K562 (cell line): ENCODE measurements at places on chromosomes 1 and 21.
A peak's percentile ranks its signal among the peaks of the same experiment; 100 is the strongest.

- no peak for DNase-seq
Measured at GRCh38 chr21:39705849-39706248, 39.1 kb upstream of the IGSF5 start.

GRCh38 chr1:243568793-243569192 lies 281.2 kb downstream of the AKT3 start:
- no peak for DNase-seq

DNA sequence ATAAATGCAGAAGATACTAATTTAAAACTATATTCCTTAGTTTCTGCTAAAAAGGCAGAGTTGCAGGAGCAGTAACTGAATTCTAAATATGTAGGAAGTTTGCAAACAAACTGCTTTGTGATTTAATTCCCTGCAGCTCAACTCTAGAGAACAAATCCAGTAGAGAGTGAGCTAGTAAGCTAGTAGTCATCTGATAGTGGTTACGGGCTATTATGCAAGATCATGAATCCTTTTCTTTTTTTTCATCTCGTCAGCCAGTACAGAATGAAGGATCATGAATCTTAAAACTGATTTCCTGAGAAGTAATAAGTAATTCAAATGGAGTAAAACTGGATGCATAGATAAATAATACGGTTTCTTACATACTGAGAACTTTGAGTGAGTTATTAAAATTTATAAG lies 3.3 kb downstream of the DPH5 start:
- DNase-seq: no peak

DNA sequence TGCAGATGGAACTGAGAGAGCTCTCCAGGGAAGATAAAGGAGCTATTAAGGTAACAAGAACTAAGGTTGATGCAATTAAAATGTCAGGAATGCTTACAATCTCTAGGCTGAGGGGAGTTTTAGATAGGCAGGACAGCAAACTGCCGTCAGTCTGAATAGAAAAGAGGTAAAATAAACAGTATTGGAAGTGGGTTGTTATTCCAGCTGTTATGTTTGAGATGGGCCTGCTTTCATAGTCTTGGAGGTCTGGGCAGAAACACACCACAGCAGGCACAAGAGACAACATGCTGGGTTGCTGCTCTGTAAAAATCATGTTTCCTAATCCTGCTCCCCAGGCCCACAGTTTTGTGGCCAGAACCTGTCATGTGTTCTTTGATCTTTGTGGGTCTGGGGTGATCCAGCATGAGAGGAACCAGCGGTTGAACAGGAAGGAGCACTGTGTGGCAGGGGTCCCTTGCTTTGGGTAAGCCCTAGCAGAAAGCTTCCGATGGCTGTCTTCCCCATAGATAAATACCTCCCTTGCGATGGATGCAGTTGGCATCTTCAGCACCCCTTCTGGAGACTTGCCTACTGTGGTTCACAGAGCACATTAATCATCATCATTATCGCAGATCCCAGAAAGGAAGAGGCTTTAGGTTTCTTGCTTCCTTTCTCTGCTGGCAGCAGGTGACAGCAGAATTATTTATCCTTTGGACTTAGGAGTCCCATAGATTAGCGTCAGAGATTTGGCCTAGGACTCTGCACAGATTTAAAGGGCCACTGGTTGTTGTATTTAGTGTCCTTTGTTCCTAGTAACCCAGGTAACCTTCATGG lies 97.1 kb downstream of the AK5 start:
- no peak for DNase-seq

DNA sequence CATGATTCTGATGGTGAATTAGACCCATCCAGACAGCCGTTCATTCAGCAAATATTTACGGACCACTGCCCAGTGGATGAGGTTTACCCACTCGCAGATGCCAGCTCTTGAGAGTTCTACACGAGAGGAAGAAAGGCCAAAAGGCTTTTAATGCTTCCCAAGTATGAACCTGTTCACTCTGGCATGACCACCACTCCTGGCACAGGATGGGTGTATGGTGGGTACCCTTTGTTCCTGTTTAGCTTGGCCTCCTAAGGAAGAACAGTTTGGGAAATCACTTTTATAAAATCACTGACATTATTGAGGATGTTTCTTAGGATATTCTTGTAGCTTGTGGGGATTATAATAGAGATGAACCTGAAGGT lies 67.2 kb downstream of the HMGB4 start:
- DNase-seq: no peak

DNA sequence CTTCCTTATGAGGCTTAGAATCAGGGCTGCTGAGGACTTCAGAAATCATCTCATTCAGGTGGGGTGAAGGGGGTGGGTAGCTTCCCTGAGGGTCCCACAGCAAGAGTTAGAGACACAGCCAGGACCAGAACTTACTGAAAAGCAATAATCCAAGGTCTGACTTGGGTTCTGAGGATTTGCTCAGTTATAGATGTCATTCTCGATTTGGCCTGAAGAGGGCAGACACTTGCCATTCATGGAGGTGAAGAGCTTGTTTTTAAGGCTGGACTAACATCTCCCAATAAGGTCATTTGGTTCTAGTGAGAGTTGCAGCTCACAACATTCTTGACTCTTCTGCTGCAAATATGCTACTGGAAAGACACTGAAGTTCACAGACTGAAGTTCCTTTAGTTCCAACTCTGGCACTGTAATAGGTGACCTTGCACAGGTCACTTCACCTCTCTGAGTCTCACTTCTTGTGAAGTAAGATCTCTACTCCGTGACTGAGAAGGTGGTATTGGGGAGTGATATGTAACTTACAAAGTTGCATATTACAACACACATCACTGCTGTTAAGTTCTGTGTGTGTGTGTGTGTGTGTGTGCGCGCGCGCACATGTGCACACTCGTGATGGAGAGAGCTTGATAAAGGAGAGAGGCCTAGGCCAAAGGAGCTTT lies 69.8 kb upstream of the DIRAS3 start:
- peak; percentile 67 for DNase-seq
